CD4-positive, alpha-beta T cell treated with Interleukin-6 at 100 ng/mL for 8 hours (primary cell): ENCODE measurements at places on chromosomes 3 and 15.
A peak's percentile ranks its signal among the peaks of the same experiment; 100 is the strongest.

GRCh38 chr15:75702436-75702835 is 10.2 kb downstream of the CSPG4 start:
- no peak for DNase-seq

DNA sequence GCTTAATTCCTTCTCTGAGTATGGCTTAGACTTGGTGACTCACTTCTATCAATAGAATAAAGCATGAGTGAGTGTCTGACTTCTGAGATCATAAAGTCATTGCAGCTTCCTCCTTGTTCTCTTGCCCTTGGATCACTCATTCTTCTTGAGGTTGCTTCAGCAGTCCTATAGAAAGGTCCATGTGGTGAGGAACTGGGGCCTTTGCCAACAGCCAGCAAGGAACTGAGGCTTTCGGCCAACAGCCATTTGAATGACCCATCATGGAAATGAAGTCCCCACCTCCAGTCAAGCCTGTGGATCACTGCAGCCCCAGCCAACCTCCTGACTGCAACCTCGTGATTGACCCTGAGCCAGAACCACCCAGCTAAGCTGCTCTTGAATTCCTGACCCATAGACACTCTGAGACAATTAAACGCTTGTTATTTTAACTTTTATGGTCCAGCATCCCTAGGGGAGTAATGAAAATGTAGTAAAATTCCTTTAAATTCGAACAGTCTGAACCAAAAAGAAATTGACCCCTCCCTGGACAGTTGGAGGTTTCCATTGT is 84.5 kb downstream of the WDR76 start:
- no peak for DNase-seq

DNA sequence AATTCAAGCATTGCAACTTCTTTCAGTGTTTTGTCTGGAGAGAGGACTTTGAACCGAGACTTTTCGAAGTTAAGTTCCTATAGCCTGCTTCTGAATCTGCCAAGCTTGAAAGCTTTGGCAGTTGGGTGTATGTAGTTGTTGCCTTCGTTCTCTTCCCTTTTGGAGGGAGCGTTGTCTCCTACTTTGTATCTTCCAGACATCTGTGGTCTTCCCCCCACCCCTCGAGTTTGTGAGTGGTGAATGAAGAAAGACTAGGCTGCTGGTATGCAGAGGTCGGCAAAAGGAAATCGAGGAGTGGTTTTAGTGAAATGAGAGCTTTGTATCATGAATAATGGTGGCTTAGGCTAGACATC is 1.3 kb downstream of the CTNNB1 start:
- DNase-seq, result peak; percentile 12

DNA sequence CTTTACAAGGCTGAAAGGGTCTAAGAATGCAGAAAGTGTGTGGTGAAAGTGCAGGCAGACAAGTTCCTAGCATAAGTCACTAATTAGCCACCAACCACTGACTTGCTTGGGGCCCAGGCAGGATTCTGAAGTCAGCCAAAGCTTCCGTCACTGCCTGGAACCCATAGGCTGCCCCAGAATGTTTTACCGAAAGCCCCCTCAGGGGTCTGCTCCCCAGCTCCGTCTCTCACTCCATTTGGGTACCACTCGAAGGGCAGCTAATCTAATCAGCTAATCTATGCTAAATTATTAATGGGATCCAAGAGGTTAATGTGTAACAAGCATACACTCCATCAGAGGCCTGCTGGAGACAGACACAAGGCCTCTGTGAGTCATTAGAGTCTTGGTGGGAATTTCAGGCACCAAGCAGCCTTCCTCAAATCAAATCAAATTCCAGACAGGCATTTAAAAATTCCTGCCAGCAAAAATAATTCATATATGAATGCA is 13.2 kb downstream of the ADAMTS9 start:
- no peak for DNase-seq

DNA sequence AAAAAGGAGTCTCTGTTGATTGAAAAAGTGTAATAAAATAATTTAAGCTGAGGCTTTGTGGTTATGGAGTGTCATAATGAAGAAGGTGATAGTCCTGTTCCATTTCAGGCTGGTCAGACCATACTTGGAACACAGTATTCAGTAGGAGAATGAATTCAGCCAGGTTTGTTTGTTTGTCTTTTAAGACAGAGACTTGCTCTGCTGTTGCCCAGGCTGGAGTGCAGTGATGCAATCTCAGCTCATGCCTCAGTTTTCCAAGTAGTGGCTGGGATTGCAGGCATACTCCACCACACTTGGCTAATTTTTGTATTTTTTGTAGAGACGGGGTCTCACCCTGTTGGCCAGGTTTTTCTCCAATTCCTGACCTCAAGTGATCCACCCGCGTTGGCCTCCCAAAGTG is 33.5 kb downstream of the IQGAP1 start:
- no peak for DNase-seq

GRCh38 chr3:38131621-38132369 is 5.1 kb downstream of the ACAA1 start:
- DNase-seq, result no peak

- no peak for DNase-seq
Measured at GRCh38 chr15:81887912-81888311, 157.9 kb downstream of the MEX3B start.

DNA sequence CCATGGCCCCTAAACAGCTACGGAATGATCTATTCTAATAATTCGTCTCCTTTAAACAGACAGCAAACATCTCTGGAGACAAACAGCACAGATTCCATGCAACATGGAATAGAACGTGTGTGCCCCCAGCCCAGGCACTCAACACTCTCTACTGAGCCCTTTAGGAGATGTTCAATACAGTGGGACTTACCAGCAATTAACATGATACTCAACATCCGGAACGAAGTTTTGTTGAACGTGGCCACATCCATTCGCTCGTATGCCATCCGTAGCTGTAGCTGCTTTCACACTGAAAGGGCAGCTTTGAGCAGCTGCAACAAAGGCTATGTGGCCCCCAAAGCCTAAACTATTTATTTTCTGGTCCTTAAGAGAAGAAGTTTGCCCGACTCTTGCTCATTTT is 3.5 kb downstream of the ADAMTS17 start:
- no peak for DNase-seq

DNA sequence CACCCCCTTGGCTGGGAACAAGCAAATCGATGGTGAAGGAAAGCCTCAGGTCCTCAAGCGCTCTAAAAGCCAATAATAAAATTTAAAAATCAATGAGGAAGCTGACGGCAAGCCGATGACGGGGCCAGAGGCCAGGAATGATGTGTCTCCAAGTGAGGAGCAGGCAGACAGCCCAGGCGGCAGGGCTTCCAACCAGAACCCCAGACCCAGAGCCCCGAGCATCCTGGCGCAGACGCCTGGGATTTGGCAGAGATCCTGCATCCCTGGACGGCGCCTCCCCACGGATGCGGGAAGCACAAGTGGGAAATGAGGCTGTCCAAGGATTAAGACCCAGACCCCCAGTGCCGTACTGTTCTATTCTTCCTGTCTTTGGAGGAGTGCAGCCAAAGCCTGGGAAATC is 123.0 kb upstream of the PROK2 start:
- DNase-seq, result no peak

DNA sequence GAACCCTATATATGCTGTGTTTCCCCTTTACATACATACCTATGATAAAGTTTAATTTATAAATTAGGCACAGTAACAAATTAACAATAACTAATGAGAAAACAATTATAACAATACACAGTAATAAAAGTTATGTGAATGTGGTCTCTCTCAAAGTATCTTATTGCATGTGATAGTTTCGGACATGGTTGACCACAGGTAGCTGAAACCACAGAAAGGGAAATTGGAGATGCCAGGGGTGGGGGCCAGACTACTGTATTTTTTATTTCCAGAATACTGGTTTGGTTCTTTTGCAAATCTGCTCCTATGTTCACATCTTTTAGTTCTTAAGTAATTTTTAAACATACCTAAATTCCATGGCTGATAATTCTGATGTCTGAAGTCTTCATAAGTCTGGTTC is 40.7 kb downstream of the PTH1R start:
- no peak for DNase-seq

DNA sequence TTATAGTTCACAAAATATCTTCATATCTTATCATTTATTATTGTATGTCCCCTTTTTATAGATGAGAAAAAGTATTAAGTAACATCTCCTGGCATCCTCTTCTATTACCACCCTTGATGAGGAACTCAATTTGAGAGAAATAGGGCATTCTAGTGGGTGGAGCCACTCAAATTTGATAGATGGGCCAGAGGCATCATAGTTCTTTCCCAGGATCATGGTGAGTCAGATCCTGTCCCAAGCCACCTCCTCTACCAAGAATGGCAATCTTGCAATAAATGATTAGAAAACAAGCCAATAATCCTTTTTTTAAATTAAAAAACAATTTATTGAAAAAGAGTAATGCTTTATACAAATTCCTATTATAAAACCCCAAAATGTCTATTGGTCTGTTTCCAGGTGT is 16.8 kb downstream of the CLDN1 start:
- no peak for DNase-seq

GRCh38 chr3:34361921-34362320 is 563.5 kb downstream of the PDCD6IP start:
- no peak for DNase-seq

DNA sequence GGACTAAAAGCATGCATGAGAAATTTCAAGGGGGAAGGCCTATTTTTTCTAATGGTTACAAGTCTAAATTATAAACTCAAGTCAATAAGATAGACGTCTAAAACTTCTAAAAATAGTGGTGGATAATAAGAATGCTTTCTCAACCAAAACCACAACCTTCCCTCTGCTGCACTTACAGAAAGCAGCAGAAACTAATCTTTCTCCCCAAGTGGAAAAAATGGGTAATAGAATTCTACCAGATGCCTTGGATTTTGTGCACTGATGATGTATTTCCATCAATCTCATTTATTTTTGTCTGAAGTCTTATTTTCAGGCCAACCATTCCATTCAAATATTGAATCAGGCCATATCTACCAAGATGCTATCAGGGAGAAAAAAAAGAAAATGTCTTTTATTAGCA is 344.7 kb downstream of the NEK10 start:
- DNase-seq, result no peak

DNA sequence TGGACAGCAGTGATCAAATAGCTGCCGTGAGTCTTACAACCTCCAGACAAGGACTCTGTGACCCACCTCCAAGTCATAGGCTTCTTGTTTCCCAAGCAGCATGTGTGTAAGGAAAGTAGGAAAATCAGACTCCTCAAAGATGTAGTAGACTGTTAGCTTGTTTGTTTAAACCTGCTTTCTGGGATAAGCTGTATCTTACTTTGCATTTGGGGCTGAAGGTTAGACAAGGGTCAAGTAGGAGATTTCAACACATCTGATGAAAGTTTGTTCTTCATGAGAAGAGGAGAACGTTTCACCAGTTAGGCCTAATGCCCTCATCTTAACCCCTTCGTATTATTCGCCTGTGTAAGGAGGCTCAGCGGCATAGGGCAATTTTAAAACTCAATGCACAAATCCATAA is 756.4 kb upstream of the NR2F2 start:
- DNase-seq, result no peak

- no peak for DNase-seq
Measured at GRCh38 chr3:170044795-170045244, 7.0 kb downstream of the GPR160 start.

DNA sequence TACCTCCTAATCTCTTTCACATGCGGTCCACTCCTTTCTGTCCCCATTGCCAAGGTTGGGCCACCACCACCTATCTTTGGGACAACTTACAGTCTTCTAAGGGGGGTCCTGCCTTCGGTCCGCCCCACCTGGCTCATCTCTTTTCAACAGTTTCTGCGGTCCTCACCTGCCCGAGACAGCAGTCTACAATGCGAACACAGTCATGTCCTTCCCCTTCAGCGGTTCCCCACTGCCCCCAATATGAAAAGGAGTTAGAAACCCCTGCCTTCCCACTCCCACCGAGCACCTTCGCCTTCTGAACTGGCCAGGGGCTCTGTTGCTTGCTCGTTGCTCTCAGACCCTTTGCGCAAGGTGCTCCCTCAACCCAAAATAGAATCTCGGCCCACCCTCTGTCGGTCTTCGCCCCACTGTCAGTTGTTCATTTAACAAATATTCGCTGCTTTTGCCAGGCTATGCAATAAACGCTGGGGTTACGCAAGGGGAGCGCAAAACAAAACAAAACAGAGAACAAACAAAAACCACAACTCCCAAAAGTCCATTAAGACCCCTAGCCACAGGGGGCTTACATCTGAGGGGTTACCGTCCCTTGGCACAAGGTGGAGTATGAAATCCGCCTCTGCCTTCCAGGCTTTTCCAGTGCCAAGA is 611 bp upstream of the FANCI start:
- no peak for DNase-seq

- DNase-seq, result no peak
Measured at GRCh38 chr3:177466074-177466473, 268.8 kb upstream of the TBL1XR1 start.

DNA sequence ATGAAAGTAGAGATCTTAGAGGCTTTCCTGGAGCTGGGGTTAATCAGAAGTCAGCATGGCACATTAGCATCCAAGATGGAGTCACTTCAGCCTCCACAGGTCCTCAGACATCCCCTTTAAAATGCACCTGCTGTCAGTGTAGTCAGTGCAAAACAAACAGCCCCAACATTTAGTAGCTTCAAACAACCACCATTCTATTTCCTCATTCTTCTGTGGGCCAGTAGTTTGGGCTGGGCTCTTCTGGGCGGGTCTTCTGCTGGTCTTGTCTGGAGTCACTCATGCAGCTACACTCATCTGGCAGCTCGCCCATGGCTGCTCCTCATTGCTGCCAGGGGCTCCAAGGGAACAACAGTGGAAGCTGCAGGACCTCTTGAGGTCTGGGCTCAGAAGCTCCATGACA is 99.9 kb downstream of the TLE3 start:
- no peak for DNase-seq

GRCh38 chr15:82111918-82112317 is 66.1 kb upstream of the MEX3B start:
- DNase-seq, result no peak

GRCh38 chr15:63483521-63484371 is 20.6 kb upstream of the USP3 start:
- peak; percentile 43 for DNase-seq

DNA sequence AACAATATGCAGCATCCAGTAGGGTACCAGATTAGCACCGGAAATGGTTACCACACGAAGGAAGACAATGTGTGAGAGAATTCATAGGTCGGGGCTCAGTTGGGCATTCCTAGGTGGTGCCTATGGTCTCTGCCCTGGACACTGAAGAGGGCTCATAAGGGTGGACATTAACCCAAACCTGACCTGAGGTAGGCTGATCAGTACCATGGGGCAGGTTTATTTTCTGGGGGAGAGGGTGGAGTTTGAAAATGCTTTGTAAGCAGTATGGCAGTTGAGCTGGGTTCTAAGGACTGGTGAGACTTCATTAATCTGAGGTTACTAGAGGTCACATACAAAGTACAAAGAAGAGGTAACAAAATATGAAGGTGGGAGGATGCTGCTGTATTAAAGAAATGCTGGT is 68.4 kb downstream of the RPL22L1 start:
- DNase-seq, result no peak

DNA sequence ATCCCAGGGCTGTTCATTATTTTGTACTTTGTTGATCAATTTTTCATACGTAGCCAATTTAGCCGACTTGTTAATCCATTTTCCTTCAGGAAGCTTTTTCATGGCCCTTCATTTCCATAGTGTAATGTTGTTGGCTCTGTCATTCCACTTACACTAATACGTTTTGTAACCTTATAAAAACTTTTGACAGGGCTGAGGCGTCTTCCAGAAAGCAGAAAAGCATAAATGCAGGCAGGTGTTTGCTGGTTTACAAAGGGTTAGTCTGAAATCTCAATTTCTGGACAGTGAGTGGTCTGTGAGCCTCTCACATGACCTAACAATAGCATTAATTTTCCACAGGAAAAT is 444.0 kb downstream of the OTOL1 start:
- no peak for DNase-seq
